ENCODE measurements at places on chromosomes 7 and 10.

DNA sequence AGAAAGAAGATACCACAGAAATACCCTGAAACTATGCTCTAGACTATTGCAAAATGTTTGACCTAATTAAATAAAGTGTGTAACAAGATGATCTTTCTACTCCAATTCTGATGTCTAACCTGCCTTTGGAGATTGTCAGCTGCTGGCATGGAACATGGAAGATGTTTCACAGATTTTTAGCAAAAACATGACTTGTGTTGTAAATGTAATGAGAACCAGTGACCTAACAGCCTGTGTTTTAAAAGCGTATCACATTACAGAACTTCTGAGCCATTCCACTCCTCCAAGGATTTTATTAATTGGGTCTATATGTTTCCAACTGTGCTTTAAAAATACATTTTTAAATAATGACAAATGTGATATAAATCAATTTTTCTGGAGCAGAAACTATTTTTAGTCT lies 526.3 kb upstream of the SEMA3D start:
- no peak for DNase-seq

DNA sequence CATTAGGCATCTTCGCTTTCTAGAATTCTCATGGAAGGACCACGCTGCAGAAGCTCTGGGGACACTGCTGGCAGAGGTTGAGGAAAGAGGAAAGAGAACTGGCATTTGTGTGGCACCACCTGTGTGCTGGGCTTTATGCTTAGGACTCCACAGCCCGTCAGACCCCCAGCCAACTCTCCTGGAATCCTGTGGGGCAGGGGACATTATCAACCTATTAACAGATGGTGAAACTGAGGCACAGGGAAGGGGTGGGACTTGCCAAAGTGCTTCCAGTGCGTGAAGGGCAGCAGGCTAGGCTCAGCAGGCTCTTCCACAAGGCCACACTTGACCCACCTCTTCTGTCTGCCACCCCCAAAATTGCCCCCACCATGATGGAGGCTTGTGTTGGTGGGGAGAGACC lies 46.8 kb downstream of the ZCCHC24 start:
- DNase-seq: no peak

GRCh38 chr7:29649876-29650275 lies 86.2 kb downstream of the PRR15 start:
- DNase-seq: no peak

- DNase-seq: no peak
Observed at GRCh38 chr10:33703501-33704213, 369.2 kb upstream of the NRP1 start.

GRCh38 chr10:13913897-13914296 lies 327.1 kb downstream of the PRPF18 start:
- DNase-seq: no peak

DNA sequence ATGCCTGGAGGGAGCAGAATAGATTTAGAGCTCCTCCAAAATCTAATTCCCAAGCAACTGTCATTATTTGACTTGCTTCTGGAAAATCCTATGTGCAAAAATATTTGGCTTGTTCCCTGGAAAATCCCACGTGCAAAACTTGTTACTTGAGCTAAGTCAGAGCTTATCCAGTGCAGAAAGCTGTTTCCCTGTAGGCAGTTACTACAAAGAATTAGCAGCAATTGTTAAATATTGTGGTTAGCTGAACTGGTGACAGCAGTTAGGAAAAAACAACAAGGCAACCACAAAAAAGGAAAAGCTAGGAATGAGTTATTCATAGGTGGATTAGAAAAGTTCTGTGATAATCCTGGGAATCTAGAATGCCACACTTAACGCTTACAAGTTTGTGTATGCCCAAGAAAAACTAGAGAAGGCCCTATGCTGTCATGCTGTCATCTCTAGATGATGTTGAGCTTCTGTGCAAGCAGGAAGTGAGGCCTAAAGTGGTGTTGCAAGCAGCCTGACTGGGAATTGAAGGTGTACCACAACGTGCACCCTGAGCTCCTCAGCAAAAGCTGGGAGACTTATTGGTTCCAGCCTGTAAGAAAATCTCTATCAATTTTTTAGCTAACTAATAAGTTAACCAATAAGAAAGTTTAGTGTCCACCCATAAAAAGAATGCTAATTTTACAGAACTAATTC lies 738.6 kb upstream of the LRRTM3 start:
- DNase-seq: no peak

- no peak for DNase-seq
Observed at GRCh38 chr10:121291376-121291775, 306.9 kb downstream of the FGFR2 start.

DNA sequence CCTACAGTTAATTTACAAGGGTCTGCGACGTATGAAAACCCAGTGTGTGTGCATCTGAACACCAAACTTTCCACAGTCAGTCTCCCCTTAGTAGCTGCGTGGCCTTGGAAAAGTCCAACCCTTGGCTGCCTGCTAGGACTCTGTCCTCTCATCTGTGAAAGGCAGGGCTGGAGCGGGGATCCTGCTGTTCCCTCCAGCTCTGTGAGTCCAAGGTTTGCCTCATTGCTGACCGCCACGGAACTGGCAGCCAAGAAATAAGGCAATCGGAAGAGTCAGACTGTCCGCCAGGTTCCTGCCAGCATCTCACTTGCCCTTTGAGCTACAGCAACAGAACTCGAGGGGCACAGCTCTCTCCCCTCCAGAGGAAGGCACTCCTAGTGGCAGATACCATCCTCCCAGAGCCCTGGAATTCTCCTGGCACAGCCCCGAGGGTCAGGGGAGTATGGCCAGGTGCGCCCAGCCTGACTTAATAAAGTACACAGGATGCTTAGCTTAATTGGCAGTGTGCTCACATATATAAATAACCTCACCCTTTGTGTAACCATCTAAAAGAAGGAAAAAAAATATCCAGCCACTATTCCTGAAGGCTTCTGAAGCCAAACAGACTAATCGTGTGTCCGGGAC lies 530.1 kb upstream of the FOXK1 start:
- no peak for DNase-seq

GRCh38 chr7:38339953-38340819 lies 66.8 kb upstream of the TARP start:
- DNase-seq: no peak

- DNase-seq: no peak
Observed at GRCh38 chr7:112501801-112502503, 21.2 kb downstream of the LSMEM1 start.

DNA sequence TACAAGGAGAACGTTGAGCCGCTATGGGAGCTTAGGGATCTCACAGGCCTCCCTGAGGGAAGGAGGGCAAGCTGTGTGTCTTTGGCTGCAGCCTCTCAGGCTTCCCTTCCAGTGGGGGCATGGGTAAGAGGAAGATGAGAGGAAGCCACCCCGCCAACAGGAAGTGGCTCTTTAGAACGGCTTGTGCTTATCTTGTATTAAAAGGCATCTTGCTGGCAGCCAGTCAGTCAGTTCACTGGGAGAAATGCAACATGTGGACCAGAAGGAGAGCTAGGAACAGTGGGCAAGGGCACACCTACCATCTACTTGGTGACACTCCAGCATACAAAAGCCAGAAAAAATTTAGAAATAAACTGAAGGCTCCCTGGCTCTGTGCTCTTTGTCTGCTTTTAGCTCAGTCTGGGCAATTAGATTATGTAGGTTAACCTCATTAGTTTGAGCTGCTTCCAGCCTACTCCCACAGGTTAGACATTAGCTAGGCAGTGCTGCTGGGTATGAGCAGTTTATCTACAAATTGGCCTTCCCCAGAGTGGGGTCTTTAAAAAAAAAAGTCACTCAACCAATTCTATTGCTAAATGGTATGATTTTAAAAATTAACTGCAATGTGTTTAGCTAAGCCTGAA lies 595.9 kb downstream of the KCNMA1 start:
- DNase-seq: no peak

Measured in left forelimb (tissue), 1 donor.